ENCODE measurements at places on chromosomes 3 and 15. TPM values are rescaled to one million over a fixed set of nuclear protein-coding genes. Genes with fewer than 3 reads are reported as not detected.

Gene BBX
- total RNA-seq: 31.3 TPM

Gene ADAMTS9
- 3.7 TPM for total RNA-seq

Gene ATOSA
- 23.4 TPM for total RNA-seq

Gene ACKR4
- 0.94 TPM for total RNA-seq

Gene GPR149
- total RNA-seq: not detected

Gene PRKAR2A
- 8.0 TPM for total RNA-seq

Gene CCR8
- total RNA-seq: 1.8 TPM

Gene CCR3
- 0.33 TPM for total RNA-seq

Gene EXD1
- total RNA-seq: 0.09 TPM

Gene PRICKLE2
- total RNA-seq: 1.0 TPM

Gene RASSF1
- 17.6 TPM for total RNA-seq

DNA sequence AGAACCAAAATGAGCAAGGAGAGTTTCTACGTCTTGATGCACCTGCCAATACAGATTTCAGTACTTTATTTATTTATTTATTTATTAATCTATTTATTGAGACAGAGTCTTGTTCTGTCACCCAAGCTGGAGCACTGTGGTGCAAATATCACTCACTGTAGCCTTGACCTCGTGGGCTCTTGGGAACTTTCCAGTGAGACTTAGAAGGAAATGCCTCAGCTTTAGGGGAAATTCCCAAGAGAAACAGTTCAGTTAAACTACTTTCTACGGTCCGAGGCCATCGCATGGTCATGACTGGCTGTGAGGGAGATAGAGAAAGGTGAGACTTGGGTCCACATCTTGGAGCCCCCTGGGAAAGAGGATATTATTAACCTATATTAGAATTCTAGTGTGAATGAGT lies 47.0 kb upstream of the HERC1 start:
- H3K27me3 ChIP-seq: no peaks in the 10 kb centered on the region
- no peak overlapping the region for H3K27ac ChIP-seq
- no peaks in the 10 kb centered on the region for H3K4me1 ChIP-seq
- H3K4me3 ChIP-seq: no peak overlapping the region
- no peak for DNase-seq

DNA sequence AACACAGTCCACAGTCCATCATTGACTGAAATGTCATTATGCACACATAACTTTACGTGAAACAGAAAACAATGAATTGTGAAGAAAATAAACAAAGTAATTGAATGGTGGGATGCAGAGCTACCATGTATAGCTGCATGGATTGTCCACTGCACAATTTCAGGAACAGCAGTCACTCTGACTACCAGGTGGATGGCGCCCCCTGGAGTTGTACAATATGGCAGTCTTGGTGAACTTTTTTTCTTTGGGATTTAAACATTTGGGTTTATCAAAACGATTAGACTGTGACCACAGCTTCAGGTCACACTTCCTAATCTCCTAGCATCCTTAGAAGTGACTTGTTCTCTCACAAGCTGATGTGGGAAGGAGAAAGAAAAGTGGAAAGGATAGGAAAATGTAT lies 48.9 kb upstream of the TCF12 start:
- H3K36me3 ChIP-seq: no peaks in the 10 kb centered on the region
- no peaks in the 10 kb centered on the region for H3K4me1 ChIP-seq
- no peak overlapping the region for H3K27ac ChIP-seq
- no peak for DNase-seq
- no peaks in the 10 kb centered on the region for H3K27me3 ChIP-seq

DNA sequence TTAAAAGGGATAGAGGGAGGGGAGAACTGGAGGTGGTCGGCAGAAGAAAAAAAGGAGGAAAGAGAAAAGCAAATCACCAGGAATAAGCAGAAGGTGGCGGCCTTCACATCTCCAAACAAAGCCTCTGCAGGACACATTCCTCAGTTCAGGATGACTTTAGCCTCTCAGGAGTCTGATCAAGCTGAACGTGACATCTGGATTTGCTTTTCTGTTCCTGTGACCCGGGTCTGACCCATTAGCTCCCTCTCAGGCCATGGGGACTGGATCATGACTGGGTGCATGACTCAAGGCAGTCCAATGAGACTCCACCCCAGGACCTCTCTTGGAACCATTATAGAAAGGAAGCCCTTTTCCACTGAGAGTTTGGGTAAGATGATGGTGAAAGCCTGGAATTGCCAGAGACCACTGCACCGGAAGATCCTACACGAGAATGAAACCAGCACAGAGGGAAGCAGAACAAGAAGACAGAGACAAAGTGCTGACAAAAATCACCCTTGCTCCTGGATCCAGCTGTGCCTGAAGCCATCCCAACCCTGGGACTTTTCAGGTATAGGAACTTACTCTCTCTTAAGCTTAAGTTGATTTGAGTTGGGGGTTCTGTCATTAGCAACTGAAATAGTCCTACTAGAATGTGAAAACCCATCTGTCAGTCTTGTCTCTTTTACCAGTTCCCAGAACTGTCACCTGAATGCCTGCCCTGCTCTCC lies 45.4 kb upstream of the RAD18 start:
- DNase-seq: no peak
- no peaks in the 10 kb centered on the region for H3K27me3 ChIP-seq
- peaks cover 3% of the 10 kb centered on the region for H3K4me1 ChIP-seq
- H3K27ac ChIP-seq: no peak overlapping the region

- H3K27me3 ChIP-seq: no peaks in the 10 kb centered on the region
- H3K36me3 ChIP-seq: no peaks in the 10 kb centered on the region
- H3K4me1 ChIP-seq: no peaks in the 10 kb centered on the region
- H3K4me3 ChIP-seq: no peak overlapping the region
- no peak overlapping the region for H3K27ac ChIP-seq
Measured at GRCh38 chr3:63470745-63471144, 181.7 kb upstream of the SNTN start.

GRCh38 chr3:46725621-46726314 lies 8.1 kb upstream of the PRSS50 start:
- H3K4me3 ChIP-seq: no peak overlapping the region
- no peaks in the 10 kb centered on the region for H3K27me3 ChIP-seq
- H3K27ac ChIP-seq: no peak overlapping the region

DNA sequence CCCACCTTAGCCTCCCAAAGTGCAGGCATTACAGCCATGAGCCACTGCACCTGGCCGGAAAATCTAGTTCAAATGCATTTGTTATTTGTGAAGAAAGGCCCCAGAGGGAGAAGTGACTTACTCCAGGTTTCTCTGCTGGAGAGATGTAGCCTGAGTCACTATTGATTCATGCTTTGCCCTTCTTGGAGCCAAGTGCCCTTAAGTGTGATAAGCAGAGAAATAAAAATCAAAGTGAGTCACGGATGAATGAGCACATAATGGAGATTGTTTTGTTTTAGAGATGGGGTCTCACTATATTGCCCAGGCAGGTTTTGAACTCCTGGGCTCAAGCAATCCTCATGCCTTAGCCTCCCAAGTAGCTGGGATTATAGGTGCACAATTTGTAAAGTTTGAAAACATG lies 33.1 kb downstream of the CDC25A start:
- no peak for DNase-seq
- no peak overlapping the region for H3K27ac ChIP-seq
- no peak overlapping the region for H3K4me3 ChIP-seq
- peaks cover 17% of the 10 kb centered on the region for H3K36me3 ChIP-seq
- H3K4me1 ChIP-seq: no peaks in the 10 kb centered on the region

DNA sequence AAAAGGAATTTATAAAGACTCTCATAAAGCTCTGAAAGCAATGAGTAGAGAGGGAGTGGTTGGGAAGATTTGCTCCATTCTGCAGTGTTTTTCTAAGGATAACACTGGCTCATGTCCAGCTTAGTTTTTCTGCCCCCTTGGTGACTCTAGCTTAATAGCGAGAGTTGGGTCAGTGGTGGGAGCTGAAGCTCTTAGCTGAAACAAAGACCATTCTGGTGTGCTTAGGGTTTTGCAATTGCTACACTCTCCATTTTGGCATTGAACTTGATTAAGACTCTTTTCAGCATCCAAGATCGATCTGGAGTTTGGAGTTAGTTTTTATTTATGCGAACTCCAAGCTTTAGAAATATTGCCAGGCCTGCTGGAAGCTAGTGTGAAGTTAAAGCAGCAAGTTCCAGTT lies 98.0 kb downstream of the ATG7 start:
- no peak overlapping the region for H3K4me3 ChIP-seq
- no peak overlapping the region for H3K27ac ChIP-seq
- peaks cover 10% of the 10 kb centered on the region for H3K36me3 ChIP-seq
- no peak for DNase-seq

GRCh38 chr3:120281261-120281660 lies 3.8 kb downstream of the GPR156 start:
- H3K4me1 ChIP-seq: no peaks in the 10 kb centered on the region
- no peak overlapping the region for H3K27ac ChIP-seq
- no peaks in the 10 kb centered on the region for H3K36me3 ChIP-seq
- peaks cover 39% of the 10 kb centered on the region for H3K27me3 ChIP-seq
- no peak for DNase-seq

DNA sequence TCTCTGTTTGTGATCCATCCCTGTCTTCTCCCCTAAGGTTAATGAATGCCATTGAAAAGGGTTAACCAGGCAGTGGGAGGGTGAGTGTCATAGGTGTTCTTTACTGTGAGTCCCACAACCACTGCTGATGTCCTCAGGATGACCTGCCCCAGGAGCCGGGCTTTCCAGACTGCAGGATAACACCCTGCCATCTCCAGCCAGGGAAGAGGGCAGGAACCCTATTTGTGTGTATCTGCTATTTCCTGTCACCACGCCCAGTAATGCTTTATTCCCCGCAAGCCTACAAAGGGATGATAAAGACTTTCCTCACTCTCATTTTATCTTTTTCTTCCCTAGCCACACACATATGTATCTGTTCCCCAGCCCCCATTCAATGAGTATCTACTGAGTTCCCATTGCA lies 15.6 kb upstream of the CTXND1 start:
- H3K4me3 ChIP-seq: no peak overlapping the region
- no peak overlapping the region for H3K27ac ChIP-seq
- no peaks in the 10 kb centered on the region for H3K4me1 ChIP-seq
- DNase-seq: no peak

DNA sequence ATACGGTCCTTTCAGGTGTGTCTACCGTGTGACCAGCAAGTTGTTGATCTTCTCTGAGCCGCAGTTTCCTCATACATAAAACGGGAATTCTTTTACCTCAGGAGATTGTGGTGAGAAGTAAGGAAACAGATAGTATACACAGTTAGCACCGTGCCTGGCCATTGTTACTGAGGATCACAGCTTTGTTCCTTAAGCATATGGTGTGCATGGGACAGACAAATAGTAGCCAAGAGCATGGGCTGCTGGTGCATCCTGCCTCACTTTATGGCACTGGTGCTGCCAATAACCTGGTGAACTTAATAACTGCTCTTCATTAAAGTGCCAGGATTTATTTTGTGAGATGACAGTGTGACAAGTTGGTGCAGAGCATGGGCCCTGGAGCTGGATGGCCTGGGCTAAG lies 86.3 kb downstream of the PDCD6IP start:
- no peaks in the 10 kb centered on the region for H3K27me3 ChIP-seq
- H3K4me3 ChIP-seq: no peak overlapping the region
- H3K4me1 ChIP-seq: peaks cover 29% of the 10 kb centered on the region
- no peaks in the 10 kb centered on the region for H3K36me3 ChIP-seq
- no peak overlapping the region for H3K27ac ChIP-seq
- DNase-seq: no peak

DNA sequence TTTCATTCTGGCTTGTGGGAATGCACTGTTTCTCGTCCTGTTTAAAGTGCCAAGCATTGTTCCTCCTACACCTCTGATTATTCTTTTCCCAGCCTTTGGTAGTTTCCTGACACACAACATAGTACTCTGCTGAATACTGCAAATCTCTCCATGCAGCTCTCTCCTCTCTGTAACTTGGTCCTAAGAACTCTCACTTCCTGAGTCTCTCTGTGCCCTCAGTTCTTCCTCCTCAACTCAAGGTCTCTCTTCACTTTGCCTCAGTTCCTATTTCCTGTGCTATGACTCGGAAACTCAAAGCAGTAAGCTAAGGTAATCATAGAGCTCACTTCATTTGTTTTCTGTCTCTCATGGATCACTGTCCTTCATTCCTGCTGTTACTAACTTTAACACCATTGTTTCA lies 113.4 kb downstream of the ZNF280D start:
- H3K27me3 ChIP-seq: no peaks in the 10 kb centered on the region
- H3K4me1 ChIP-seq: peaks cover 8% of the 10 kb centered on the region
- no peak overlapping the region for H3K4me3 ChIP-seq

DNA sequence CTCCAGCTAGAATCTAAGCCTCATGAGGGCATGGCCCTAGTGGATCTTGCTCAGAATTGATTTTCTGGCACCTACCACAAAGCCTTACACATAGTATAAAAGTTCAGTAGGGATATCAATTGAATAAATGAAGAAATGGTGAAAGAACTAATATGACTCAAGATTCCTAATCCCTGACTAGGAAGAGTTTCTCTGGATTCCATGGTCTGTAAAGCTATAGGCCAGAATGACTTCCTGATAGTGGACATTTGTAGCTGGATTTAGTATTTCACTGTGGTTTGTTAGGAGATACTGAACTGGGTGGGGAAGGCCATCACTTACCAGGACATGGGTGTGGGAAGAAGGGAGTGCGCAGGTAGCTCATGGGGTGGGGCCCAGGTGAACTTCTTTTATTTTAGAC lies 168.9 kb downstream of the RAP2B start:
- H3K27ac ChIP-seq: no peak overlapping the region
- DNase-seq: no peak
- H3K27me3 ChIP-seq: no peaks in the 10 kb centered on the region
- no peak overlapping the region for H3K4me3 ChIP-seq

DNA sequence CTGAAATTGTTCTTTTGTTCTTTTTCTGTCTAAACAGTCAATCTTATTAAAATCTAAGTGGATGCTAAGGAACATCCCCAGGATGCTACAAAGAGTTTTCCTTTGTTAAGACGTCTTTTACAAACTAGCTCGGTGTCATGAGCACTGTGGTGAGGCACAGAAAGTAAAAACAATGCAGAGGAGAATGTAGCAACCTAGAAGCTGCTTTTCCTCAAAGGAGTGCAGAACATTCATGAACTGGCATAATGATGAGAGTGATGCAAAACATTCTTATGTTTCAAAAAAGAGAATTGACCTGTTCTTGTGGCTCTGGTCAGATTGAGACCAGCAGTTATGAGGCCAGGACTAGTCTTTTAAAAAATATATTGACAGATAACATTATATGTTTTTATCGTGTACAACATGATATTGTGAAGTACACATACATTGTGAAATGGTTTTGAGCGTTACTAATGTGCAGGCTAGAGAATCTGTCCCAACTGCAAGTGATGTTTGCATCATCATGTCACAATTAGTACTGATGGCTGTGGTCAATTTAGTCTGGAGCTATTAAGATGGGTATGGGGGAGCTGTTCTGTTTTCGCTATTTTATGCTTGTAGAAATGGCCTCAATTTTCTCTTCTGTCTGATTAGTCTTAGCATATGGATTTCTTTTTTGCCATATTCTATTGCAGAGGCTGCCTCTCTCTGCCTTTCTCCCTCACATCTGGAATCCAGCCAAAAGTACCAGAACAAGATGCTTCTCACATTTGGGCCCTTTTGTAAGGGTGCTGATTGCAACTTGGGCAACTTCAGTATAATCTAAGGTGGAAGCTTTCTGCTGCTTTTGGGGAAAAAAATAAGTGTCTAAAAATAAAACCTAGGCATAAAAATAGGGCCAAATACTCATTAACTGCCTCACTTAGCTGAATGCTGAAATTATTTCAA lies 50.2 kb downstream of the HHLA2 start:
- DNase-seq: no peak
- no peaks in the 10 kb centered on the region for H3K4me1 ChIP-seq
- no peaks in the 10 kb centered on the region for H3K27me3 ChIP-seq
- no peak overlapping the region for H3K27ac ChIP-seq

- no peak for DNase-seq
- H3K27ac ChIP-seq: no peak overlapping the region
- no peaks in the 10 kb centered on the region for H3K36me3 ChIP-seq
- H3K4me3 ChIP-seq: no peak overlapping the region
- H3K27me3 ChIP-seq: no peaks in the 10 kb centered on the region
Measured at GRCh38 chr3:192026661-192027060, 565.7 kb downstream of the PYDC2 start.

Data from thymus (tissue), 14 donors.